Thyroid gland (tissue), 4 donors: ENCODE measurements at places on chromosomes 4 and X. TPM values are rescaled to one million over a fixed set of nuclear protein-coding genes. Genes with fewer than 3 reads are reported as not detected.
A peak's percentile ranks its signal among the peaks of the same experiment; 100 is the strongest.

- no peak overlapping the region for H3K27ac ChIP-seq
- H3K27me3 ChIP-seq = no peaks in the 10 kb centered on the region
- H3K4me3 ChIP-seq = no peak overlapping the region
- no peaks in the 10 kb centered on the region for H3K4me1 ChIP-seq
- DNase-seq = no peak
Observed at GRCh38 chr4:3308691-3309090, 15.9 kb downstream of the RGS12 start.

DNA sequence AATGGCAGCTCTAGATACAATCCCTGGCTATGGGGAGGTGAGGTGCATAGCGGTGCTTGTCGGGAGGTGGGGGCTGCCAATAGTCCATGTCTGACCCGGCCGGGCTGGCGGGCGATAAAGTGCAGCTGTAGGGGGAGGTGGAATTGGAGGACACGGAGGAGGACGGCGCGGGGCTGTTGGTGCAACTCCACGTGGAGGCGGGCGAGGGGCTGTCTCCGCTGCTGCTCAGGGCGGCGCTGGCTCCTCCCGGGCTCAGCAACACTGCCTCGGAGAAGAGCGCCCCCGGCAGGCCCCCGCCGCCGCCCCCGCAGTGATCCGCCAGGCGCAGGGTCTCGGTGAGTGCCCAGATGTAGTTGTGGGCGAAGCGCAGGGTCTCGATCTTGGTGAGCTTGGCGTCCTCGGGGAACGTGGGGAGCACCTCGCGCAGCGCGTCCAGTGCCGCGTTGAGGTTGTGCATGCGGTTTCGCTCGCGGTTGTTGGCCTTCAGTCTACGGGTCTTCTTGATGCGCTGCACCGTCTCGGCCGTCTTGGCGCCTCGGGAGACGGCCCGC, 1.3 kb downstream of the NEUROG2 start:
- H3K27ac ChIP-seq = no peak overlapping the region
- H3K4me3 ChIP-seq = no peak overlapping the region
- H3K4me1 ChIP-seq = peaks cover 32% of the 10 kb centered on the region
- no peak for DNase-seq
- H3K27me3 ChIP-seq = peaks cover 70% of the 10 kb centered on the region

GRCh38 chrX:37383313-37383712, 34.1 kb downstream of the PRRG1 start:
- peaks cover 21% of the 10 kb centered on the region for H3K4me1 ChIP-seq
- H3K27me3 ChIP-seq = no peaks in the 10 kb centered on the region
- DNase-seq = no peak
- no peaks in the 10 kb centered on the region for H3K36me3 ChIP-seq

DNA sequence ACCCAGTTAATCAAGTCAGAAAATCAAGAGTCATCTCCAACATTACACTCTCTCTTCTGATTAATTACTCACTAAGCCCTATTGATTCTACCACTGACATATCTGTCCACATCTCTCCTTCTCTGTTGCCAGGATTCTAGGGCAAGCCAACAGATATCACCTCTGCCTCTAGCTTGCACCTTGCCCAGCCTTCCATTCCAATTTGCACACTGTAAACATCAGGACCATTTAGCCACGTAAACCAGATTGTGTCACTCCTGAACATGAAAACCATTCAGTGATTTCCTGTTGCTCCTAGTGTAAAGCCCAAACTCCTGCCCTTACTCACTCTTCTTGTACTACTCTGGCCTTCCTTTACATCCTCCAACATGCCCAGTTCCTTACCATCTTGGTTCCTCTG, 68.0 kb upstream of the PLS3 start:
- no peaks in the 10 kb centered on the region for H3K36me3 ChIP-seq
- H3K27ac ChIP-seq = no peak overlapping the region
- no peak for DNase-seq

DNA sequence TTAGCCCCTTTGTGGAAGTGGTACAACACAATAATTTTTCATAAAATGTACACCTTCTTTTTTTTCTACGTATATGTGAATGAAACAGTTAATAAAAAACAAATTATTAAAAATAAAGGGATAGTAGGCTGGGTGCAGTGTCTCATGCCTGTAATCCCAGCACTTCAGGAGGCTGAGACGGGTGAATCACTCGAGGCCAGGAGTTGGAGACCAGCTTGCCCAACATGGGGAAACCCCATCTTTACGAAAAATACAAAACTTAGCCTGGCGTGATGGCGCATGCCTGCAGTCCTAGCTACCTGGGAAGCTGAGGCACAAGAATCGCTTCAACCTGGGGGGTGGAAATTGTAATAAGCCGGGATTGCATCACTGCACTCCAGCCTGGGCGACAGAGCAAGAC, 244.9 kb downstream of the RAPGEF2 start:
- H3K36me3 ChIP-seq = peaks cover 19% of the 10 kb centered on the region
- no peak for DNase-seq
- no peaks in the 10 kb centered on the region for H3K4me1 ChIP-seq
- H3K27me3 ChIP-seq = no peaks in the 10 kb centered on the region

- H3K27ac ChIP-seq = no peak overlapping the region
- H3K4me1 ChIP-seq = no peaks in the 10 kb centered on the region
- H3K36me3 ChIP-seq = no peaks in the 10 kb centered on the region
Observed at GRCh38 chr4:104726002-104726401, 231.3 kb upstream of the CXXC4 start.

DNA sequence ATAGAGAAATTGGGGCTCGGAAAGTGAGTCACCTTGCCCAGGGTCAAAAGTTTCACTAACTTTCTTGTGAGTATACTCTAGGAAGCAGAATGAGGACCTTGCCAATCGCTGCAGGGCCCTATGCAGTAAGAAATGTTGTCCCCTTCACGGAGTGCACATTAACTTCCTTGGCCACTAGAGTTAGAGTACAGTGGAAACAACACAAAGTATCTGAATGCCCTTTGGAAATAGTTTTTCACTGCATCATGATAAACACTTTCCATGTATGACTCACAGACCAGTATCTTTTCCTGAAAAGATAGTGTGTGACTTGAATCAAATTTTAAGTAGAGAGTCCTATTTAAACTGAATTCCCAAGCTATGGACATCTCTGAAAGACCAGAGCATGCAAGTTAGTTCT, 45.5 kb upstream of the STK26 start:
- H3K27ac ChIP-seq = no peak overlapping the region
- no peak for DNase-seq
- H3K36me3 ChIP-seq = no peaks in the 10 kb centered on the region
- H3K4me3 ChIP-seq = no peak overlapping the region
- no peaks in the 10 kb centered on the region for H3K27me3 ChIP-seq

GRCh38 chrX:139446832-139447231, 83.7 kb upstream of the F9 start:
- no peaks in the 10 kb centered on the region for H3K27me3 ChIP-seq
- no peaks in the 10 kb centered on the region for H3K4me1 ChIP-seq
- H3K36me3 ChIP-seq = no peaks in the 10 kb centered on the region
- no peak overlapping the region for H3K27ac ChIP-seq
- H3K4me3 ChIP-seq = no peak overlapping the region

DNA sequence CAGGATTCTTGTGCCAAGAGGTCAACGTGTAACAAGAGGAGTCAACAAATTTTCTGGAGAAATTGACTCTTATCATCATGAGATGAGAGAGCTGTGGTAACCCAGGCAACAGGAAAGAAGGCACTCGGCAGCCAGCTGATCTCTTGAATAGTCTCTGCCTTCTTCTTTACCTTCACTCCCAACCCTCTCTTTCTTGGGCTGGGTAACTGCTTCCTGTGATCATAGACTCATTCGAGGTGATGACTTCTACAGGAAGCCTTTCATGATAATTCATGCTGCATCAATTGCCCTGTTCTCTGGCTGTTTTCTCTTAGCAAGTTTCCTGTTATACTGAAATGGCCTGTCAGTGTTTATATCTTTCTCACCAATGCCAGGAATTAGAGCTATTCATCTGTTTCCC, 70.8 kb upstream of the FSTL5 start:
- H3K27me3 ChIP-seq = no peaks in the 10 kb centered on the region
- no peak overlapping the region for H3K4me3 ChIP-seq
- no peak for DNase-seq
- no peak overlapping the region for H3K27ac ChIP-seq
- H3K36me3 ChIP-seq = no peaks in the 10 kb centered on the region

GRCh38 chrX:132037479-132037993, 14.4 kb downstream of the STK26 start:
- peaks cover 8% of the 10 kb centered on the region for H3K27me3 ChIP-seq
- H3K4me3 ChIP-seq = no peak overlapping the region
- no peak for DNase-seq
- H3K36me3 ChIP-seq = no peaks in the 10 kb centered on the region
- H3K4me1 ChIP-seq = no peaks in the 10 kb centered on the region

- no peak for DNase-seq
- no peak overlapping the region for H3K27ac ChIP-seq
- no peaks in the 10 kb centered on the region for H3K4me1 ChIP-seq
- H3K27me3 ChIP-seq = no peaks in the 10 kb centered on the region
- H3K36me3 ChIP-seq = no peaks in the 10 kb centered on the region
Observed at GRCh38 chrX:130825525-130825924, 77.5 kb downstream of the ENOX2 start.

DNA sequence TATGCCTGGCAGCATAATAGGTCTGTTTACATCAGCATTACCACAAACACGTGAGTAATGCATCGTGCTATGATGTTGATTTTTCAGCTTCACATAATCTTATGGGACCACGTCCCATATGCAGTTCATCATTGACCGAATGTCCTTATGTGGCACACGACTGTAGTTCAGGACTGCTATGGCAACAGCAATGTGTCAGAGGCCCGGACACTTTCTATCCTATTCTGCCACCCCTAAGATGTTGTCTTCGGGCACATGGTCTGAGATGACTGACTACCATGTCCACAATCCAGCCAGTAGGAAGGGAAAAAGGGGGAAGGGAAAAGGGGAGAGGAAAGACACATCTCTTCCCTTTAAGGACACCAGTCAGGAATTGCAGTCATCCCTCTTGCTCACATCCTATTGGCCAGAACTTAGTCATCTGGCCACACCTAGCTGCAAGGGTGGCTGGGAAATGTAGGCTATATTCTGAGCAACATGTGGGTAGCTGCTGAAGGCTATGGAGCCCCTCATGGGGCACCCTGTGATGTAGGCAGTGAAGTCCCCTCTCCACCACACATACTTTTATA, 196.0 kb upstream of the RBPJ start:
- DNase-seq = no peak
- no peaks in the 10 kb centered on the region for H3K4me1 ChIP-seq
- no peak overlapping the region for H3K27ac ChIP-seq
- no peak overlapping the region for H3K4me3 ChIP-seq

GRCh38 chr4:95547715-95548471, 880 bp downstream of the UNC5C start:
- no peaks in the 10 kb centered on the region for H3K36me3 ChIP-seq
- peaks cover 15% of the 10 kb centered on the region for H3K4me1 ChIP-seq
- peak overlapping the region; percentile 99 for H3K27ac ChIP-seq
- H3K27me3 ChIP-seq = no peaks in the 10 kb centered on the region
- peak; percentile 64 for DNase-seq

- no peaks in the 10 kb centered on the region for H3K36me3 ChIP-seq
- DNase-seq = no peak
- no peaks in the 10 kb centered on the region for H3K4me1 ChIP-seq
- H3K27me3 ChIP-seq = no peaks in the 10 kb centered on the region
- no peak overlapping the region for H3K27ac ChIP-seq
Observed at GRCh38 chrX:23504895-23505294, 162.4 kb upstream of the PRDX4 start.

DNA sequence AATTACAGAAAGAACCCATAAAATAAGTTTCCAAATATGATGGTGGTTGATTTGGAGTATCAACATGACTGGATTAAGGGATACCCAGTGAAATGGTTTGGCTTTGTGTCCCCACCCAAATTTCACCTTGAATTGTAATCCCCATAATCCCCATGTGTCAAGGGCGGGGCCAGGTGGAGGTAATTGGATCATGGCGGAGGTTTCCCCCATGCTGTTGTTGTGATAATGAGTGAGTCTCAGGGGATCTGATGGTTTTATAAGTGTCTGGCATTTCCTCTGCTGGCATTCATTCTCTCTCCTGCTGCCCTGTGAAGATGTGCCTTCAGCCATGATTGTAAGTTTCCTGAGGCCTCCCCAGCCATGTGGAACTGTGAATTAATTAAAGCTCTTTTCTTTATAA, 39.1 kb downstream of the WDFY3 start:
- no peak overlapping the region for H3K4me3 ChIP-seq
- no peak overlapping the region for H3K27ac ChIP-seq
- no peaks in the 10 kb centered on the region for H3K27me3 ChIP-seq

GRCh38 chr4:86549163-86549788, 44.8 kb upstream of the PTPN13 start:
- H3K36me3 ChIP-seq = no peaks in the 10 kb centered on the region
- H3K27ac ChIP-seq = no peak overlapping the region
- peaks cover 4% of the 10 kb centered on the region for H3K4me1 ChIP-seq
- H3K4me3 ChIP-seq = no peak overlapping the region

GRCh38 chr4:112153211-112153791, 8.0 kb downstream of the FAM241A start:
- no peaks in the 10 kb centered on the region for H3K4me1 ChIP-seq
- H3K36me3 ChIP-seq = no peaks in the 10 kb centered on the region
- no peaks in the 10 kb centered on the region for H3K27me3 ChIP-seq
- H3K27ac ChIP-seq = no peak overlapping the region

GRCh38 chr4:48141048-48141447, 7.0 kb upstream of the TXK start:
- no peaks in the 10 kb centered on the region for H3K36me3 ChIP-seq
- H3K4me1 ChIP-seq = peaks cover 7% of the 10 kb centered on the region
- DNase-seq = no peak
- no peak overlapping the region for H3K27ac ChIP-seq

Gene ITGB1BP2
- 0.33 TPM for total RNA-seq

Gene FAT4
- total RNA-seq = 29.3 TPM

Gene CLTRN
- 2.9 TPM for total RNA-seq

Gene BRCC3
- total RNA-seq = 21.0 TPM

Gene CYSLTR1
- total RNA-seq = 1.3 TPM

Gene ASB12
- total RNA-seq = not detected

Gene MAGEA1
- total RNA-seq = not detected

Gene CTAG2
- total RNA-seq = not detected
